Activated CD4-positive, CD25-positive, alpha-beta regulatory T cell (primary cell): ENCODE measurements at places on chromosomes 1 and 21.

DNA sequence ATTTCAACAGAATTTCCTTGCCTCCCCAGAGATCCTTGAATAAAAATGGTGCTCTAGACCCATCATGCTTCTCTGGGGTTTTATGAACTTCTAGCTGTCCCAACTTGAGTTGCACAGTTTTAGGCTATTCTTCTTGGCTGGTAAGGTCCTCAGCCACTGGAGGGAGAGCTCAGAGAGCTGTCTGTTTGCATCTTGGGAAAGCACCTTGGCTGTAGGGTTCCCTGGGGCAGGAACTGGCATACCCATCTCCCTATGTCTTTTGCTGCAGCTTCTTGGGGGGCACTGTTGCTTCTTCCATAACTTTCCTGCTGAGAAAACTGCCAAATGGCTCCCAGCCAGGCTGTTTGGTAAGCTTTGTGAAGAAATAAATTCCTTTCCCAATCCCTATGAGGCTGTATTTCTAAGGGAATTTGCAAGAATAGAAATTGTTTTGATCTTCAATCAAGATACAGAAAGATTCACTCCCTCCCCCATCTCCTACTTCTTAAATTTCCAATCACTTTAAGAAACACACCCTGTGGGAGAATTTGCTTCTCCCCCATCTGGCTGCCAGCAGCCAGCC, 8.2 kb upstream of the FMOD start:
- no peak for DNase-seq

- DNase-seq: no peak
Observed at GRCh38 chr1:175376194-175376593, 183.6 kb upstream of the KIAA0040 start.

DNA sequence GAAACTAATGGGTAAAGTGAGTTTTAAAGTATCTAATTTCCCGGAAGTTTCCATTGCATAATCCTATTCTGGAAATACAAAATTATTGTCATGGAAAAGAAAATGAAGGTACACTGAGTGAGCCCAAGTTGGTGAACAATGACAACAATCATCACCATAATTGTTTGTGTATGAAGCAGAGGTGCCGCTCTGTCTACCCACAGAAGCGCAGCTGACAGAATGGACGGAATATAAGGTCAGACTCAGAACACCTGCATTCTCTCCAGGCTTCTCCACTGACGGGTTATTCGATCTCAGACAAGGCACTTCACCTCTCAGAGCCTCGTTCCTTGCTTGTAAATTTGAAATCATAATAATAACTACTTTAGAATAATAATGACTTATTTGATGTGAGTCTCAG, 99.1 kb upstream of the NGF start:
- DNase-seq: no peak

DNA sequence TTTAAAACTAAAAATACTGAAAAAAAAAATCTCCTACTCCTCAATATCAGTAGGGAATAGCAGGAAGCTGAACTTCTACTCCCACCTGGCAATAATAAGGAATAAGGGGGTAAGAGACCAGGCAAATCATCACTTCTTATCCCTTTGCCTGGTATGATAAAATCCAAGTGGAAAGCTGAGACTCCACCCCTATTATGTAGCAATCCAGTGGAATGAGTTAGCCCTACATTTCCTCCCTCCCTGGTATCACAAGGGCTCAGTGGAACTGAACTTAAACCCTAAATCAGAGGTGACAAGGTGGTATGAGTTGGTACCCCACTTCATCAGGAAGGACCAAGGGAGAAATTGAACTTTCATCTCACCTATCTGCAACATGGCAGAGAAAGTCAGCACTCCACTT, 25.7 kb downstream of the TRIM33 start:
- no peak for DNase-seq

GRCh38 chr1:208204779-208205178, 39.4 kb downstream of the PLXNA2 start:
- DNase-seq: no peak

DNA sequence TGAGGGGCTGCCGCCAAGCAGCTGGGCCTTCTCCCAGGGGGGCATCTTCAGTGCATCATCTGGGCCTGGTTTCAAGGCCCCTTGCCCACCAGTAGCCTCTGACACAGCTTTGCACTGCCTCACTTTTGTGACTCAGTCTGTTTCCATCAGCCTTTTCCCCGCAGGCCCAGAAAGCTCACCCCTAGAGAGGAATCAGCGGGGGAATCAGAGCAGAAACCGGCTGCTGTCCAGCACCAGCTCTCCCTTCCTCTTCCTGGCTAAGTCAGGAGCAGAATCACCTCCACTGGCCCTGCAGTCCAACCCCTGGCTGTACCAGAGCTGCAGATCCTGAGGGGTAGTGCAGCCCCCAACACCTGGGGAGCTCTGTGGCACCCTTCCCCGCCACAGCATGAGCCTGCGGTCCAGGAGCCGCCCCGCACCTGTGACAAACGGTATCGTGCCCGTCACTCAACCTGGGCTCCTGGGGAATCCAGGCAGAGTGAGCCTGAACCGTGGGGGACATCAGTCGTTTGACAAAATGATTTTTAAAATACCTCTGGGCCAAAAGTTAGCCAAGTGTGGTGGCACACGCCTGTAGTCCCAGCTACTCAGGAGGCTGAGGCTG, 83.3 kb upstream of the TMEM51 start:
- DNase-seq: no peak

DNA sequence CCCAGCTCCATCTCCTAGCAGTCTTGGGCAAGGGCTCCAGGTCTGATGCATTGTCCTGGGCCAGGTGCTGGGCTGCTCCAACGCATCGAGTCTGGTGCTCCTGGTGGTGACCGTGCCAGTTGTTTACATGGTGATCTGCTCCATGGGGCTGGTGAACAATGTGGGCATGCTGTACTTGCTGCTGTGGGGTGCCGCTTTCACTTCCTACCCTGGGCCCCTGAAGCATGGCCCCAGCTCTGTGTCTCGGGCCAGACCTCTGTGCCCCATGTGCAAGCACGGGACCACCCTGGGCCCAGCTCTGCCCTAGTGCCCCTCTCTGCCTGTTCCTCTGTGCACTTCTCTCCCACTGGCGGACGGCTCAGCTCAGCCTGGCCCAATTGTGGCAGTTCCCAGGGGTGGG, 119.4 kb downstream of the MAST2 start:
- no peak for DNase-seq

- DNase-seq: no peak
Observed at GRCh38 chr1:157335056-157335455, 196.9 kb upstream of the ETV3 start.

DNA sequence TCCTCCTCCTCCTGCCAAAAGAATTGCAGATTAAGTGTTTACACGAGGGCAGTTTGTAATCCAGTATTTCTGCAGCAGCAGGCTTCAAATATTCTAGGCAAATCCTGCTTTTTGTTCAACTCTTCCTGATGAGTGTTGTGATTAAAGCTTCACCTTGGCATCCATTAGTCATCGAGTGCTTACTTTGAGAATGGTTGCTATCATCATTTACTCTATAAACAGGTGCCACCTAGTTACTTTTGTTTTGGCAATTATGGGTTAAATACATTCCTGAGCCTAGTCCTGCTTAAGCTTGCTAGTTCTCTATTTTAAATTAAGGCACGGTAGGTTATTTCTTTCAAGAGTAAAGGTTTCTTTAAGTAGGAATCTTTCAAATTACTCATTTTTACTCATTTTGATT, 20.3 kb downstream of the PDC start:
- no peak for DNase-seq

DNA sequence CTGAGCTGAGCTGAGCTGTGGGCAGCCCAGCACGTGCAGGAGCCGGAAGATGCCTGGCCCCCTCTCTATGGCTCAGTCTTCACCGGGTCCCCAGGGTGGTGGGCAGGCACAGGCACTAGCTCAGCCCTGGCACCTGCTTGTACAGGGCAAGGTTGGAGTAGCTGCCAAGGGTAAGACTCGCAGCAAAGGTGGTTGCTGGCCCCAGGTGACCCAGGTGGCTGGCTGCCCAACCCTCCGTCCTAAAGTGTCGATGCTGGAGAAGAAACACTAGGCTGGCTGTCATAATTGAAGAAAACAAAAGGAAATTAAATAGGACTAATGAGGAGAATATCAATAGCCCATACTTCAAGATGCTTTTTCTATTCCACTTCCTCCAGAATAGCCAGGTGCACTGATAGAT, 77.1 kb upstream of the ACTL8 start:
- no peak for DNase-seq

DNA sequence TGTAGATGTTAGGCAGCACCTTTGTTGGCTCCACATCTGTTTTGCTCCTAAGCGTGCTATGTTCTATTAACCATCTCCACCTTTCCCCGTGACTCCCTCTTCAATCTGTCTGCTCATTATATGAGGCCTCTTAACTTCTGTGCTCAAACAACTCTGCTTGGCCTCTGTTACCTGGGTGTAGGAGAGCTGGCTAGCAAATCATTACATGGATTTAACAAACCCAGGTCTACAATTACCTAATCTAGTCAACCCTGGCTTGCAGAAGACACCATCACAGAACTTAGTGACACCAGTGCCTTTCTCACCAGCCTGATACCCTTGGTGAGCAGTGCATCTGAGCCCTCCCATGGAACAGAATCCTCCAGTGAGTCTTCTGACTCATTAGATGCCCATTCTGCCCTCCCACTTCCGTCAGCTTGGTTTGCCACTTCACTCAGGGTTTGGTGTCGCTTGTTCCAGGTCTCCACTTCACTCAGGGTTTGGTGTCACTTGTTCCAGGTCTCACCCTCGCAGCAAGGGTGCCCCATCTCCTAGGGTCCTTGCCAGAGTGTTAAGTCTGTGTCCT, 92.0 kb upstream of the KIF26B start:
- DNase-seq: no peak

DNA sequence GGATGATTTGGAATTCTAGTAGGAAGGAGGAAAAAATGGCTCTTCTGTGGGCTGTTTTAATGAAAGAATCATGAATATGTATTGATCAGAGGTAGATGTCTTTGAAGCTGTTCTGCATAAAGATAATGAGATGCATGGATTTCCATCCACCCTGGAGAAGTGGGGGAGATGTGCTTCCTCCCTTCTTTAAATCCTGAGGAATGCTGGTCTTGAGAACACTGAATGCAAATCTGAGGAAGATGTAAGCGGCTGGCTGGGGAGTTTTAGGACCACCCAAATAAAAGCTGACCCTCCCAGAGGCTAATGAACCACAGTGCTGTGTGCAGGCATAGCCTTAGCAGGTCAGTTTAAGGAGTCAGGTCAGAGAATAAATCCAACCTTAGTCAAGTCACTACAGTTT, 37.3 kb downstream of the ZMYND12 start:
- DNase-seq: no peak

GRCh38 chr1:9746651-9747050, 77.1 kb downstream of the CLSTN1 start:
- DNase-seq: no peak

DNA sequence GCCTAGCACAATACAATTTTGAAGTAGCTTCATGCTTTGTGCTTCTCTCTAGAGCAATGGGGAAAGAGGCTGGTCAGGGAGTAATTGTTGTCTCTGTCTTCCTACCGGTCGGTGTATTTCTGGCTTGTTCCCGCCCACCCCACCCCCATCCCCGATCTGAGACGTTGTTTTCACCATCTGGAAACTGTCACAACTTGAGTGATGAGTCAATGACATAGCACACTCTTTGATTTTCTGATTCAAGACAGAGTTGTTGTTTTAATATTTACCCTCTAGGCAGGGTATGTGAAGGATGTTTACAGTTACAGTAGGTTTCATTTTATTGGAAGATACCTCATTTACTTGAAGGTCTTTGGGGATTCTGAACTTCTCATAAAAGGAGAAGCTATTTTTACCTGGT, 7.0 kb downstream of the IL12RB2 start:
- no peak for DNase-seq

DNA sequence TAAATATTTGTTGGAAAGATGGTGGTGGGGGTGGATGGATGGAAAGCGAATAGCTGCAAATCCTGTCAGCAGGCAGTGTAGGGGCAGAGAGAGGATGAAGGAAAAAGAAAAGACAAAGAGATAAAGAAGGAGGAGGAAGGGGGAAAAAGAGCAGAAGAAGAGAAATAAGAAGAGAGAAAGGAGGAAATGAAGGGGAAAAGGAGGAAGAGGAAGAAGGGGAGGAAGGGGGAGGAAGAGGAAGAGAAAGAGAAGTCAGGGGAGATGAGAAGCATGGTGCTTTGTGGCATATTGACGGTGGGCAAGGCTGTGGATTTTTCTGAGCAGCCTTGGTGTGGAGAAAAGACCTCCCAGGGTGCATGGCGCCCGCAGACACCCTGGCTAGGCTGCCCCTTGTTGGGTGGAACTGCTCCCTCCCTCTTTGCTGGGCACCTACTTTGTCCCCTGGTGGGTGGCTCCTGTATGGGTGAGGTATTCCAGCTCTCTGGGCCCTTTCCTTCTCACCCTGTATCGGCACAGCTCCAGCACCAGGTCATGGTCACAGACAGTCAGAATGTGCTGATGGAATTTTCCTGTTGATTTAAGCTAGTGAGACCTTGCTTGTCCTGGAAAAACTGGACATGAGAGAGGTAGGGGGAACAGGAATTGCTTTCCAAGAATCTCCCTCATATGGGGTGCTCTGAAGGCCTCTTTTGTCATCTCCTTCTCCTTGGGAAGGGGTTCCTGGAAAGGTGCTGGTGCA, 45.7 kb upstream of the TLR5 start:
- no peak for DNase-seq

DNA sequence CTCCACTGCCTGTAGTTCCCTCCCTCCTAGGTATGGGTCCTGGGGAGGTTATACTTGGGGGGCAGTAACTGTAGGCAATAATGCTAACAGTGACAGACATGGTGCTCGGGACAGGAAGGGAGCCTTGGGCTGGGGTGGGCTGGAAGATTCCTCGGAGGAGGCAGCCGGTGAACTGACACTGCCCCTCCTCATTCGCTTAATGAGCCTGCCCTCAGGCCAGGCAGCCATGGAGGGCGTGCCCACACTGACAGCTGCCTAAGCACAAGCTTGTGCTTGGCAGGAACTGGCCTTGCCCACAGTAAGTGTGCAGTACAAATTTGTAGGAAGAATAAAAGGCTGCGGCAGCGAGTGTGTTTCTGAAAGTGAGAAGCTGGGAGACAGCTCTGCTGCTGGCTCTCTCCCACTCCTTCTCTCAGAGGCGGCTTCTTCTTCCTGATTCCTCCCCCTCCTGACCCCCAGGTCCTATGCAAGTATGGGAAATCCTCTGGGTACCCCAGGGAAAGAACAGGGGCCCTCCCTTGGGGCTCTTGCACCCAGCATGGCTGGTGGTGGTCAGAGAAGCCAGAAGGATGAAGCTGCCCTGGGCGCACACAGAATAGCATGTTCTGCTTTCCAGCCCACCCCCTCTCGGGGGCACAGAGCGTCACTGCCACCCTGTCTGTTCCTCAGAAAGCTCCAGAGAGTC, 23.6 kb downstream of the OPTC start:
- no peak for DNase-seq

- DNase-seq: no peak
Observed at GRCh38 chr1:232207073-232207866, 422.7 kb downstream of the SIPA1L2 start.

GRCh38 chr1:27391511-27392095, 819 bp upstream of the GPR3 start:
- DNase-seq: no peak
